GM23338 (cell line): ENCODE measurements at places on chromosomes 6 and 20. TPM values are rescaled to one million over a fixed set of nuclear protein-coding genes. Genes with fewer than 3 reads are reported as not detected.

GRCh38 chr6:67345946-67346345, 1289.1 kb upstream of the ADGRB3 start:
- no peaks in the 10 kb centered on the region for H3K4me1 ChIP-seq
- no peak overlapping the region for H3K4me3 ChIP-seq
- DNase-seq, result no peak
- H3K27me3 ChIP-seq, result no peaks in the 10 kb centered on the region
- H3K27ac ChIP-seq, result no peak overlapping the region

DNA sequence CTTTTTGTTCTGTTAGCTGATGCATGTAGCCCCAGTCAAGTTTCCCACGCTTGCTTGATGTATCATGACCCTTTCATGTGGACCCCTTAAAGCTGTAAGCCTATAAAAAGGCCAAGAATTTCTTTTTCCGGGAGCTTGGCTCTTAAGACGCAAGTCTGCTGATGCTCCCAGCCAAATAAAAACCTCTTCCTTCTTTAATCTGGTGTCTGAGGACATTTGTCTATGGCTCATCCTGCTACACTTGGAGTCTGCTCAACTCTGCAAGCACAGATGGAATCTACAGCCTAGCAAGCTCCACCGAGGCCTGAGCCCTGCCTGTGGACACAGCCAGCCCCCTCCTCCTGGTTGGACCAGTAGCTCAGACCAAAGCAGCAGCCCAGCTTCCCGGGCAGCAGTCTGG, 3.4 kb downstream of the CST2 start:
- no peaks in the 10 kb centered on the region for H3K36me3 ChIP-seq
- no peak overlapping the region for H3K27ac ChIP-seq
- H3K27me3 ChIP-seq, result no peaks in the 10 kb centered on the region
- H3K4me3 ChIP-seq, result no peak overlapping the region

The DUSP15 gene
- total RNA-seq, result 2.8 and 5.9 TPM in 2 replicates

The SLC22A16 gene
- total RNA-seq, result 0.42 TPM in 1 of 2 replicates, not detected in the other

The SLC13A3 gene
- total RNA-seq, result 8.6 and 9.3 TPM in 2 replicates

DNA sequence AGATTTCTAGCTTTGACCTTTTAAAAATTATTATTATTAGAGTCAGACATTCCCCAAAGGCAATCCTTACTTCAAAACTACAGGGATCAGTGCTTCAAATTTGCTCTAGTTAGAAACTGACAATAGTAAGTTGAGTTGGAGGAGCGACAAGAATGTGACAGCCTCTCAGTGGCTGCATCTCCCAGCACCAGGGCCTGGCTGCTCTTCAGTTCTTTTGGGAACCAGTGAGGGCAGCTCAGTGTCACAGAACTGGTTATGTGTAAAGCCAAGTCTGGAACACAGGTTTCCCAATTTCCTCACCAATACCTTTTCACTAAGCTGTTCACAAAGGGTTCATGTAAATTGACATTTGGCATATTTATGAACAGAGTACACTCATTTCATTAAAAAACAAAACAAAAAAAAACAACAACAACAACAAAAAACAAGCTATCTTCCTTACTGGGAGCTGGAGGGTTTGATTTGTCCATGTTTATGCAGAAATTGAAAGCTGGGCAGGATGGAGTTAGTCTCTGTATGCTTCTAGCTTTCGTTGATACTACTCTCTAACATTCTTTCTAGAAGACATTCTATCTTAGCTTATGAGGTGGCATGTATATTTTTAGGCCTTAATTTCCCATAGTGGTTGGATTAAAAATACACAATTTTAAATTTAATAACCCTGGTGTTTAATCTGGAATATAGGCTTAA, 95.0 kb downstream of the SAMD5 start:
- no peak for DNase-seq
- H3K4me1 ChIP-seq, result no peaks in the 10 kb centered on the region
- H3K27ac ChIP-seq, result no peak overlapping the region

DNA sequence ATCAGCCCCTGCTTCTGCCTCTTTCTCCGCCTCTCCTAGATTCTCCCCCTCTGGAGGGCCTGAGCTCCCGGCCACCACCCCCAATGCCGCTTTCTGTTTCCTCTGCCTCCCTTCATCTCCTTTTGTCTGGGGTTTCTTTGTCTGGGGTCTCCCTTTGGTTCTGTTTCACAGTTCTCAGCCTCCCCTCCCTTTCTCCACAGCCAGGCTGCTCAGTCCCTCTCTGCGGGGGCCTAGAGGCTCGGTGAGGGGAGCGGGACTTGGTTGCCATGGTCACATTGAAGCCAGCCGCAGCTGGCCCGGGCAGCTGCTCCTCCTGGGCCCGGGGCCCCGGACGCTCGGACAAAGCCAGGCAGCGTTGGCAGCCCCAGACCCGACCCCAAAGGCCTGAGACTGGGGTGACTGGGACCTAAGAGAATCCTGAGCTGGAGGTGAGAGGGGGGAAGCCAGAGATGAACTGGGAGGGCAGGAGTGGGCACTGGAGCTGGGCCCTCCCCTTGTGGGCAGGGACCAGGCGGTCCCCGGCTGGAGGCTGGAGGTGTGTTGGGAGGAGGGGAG, 3.5 kb upstream of the DDR1 start:
- peak overlapping the region; percentile 92 for H3K4me3 ChIP-seq
- H3K4me1 ChIP-seq, result peaks cover 49% of the 10 kb centered on the region
- peak overlapping the region; percentile 97 for H3K27ac ChIP-seq
- peak; percentile 93 for DNase-seq
- no peaks in the 10 kb centered on the region for H3K36me3 ChIP-seq

DNA sequence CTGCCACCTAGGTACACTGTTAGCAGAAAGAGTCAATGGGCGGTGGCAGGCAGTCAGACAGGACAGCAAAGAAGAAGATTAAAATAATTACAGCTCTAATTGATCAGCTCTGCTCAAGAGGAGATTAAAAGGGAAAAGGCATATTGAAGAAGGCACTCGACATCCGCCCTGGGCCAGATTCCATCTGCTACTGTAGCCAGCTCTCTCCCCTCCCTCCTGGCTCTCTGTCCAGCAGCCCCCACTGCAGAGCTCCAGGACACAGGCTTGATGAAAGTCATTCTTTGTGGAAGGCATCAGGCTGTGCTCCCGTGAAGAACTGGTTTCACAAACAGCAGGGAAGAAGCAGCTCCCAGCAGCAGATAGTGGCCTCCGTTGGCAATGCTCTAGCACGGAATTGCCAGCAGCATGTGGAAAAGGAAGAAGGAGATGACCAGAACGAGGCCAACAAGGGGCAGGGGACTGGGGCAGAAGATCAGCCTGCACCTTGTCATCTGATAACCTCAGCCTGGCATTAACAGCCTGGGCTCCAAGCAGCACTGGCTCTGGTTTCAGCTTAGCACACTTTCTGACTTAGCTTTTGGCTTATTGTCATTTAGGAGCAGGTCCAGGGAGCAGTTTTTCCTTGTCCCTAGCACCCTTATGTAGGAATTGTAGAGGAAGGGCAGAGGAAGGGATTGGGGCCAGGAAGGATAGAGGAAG, 465.9 kb downstream of the KIF16B start:
- DNase-seq, result no peak
- no peak overlapping the region for H3K27ac ChIP-seq
- no peaks in the 10 kb centered on the region for H3K27me3 ChIP-seq
- no peak overlapping the region for H3K4me3 ChIP-seq
- H3K4me1 ChIP-seq, result no peaks in the 10 kb centered on the region
- H3K36me3 ChIP-seq, result no peaks in the 10 kb centered on the region

DNA sequence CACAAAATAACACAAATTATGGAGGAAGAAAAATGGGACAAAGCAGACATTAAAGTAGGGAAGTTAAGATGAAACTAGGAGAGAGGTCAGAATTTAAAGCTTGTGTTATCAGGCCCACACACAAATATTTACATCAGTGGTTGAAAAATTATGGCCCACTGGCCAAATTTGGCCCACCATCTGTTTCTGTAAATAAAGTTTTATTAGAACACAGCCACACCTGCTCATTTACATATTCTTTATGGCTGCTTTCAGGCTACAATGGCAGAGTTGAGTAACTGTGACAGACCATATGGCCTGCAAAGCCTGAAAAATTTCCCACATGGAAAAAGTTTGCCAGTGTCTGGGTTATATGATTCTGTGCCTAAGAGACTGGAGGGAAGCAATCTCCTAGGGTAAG, 49.0 kb downstream of the SLC22A23 start:
- H3K36me3 ChIP-seq, result 0 out of 2 replicates have a peak, but pooled peaks cover 5% of the 10 kb centered on the region
- no peak overlapping the region for H3K27ac ChIP-seq
- H3K4me1 ChIP-seq, result peaks cover 47% of the 10 kb centered on the region
- no peaks in the 10 kb centered on the region for H3K27me3 ChIP-seq
- DNase-seq, result no peak

- no peaks in the 10 kb centered on the region for H3K36me3 ChIP-seq
- peaks cover 8% of the 10 kb centered on the region; the same call in 1 of the 2 replicates for H3K4me1 ChIP-seq
- no peak overlapping the region for H3K27ac ChIP-seq
- no peak for DNase-seq
Observed at GRCh38 chr20:47466704-47467459, 34.8 kb upstream of the NCOA3 start.

The PACSIN1 gene
- 6.2 and 8.7 TPM in 2 replicates for total RNA-seq

DNA sequence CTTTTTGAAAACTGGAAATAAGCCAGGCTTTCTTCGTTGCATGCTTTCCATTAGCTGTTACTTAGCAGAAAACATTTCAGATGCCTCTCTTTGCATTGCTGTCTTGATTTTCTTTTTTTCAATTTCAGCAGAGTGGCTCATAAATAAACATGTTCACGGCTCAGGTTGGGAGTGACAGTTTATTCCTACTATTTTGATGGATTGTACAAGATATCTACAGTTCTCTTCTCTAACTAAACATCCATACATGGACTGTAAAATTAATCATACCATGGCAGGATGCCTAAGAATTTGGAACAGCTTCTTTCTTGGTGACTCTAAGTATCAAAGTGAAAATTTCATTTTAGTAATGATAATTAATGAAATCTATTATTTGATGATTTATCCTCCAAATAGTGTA, 130.5 kb upstream of the EPHA7 start:
- H3K4me1 ChIP-seq, result no peaks in the 10 kb centered on the region
- H3K27ac ChIP-seq, result no peak overlapping the region
- H3K36me3 ChIP-seq, result no peaks in the 10 kb centered on the region
- DNase-seq, result no peak
- no peak overlapping the region for H3K4me3 ChIP-seq
- H3K27me3 ChIP-seq, result no peaks in the 10 kb centered on the region

- no peak overlapping the region for H3K4me3 ChIP-seq
- DNase-seq, result peak; percentile 94
- peaks cover 6% of the 10 kb centered on the region; the same call in 1 of the 2 replicates for H3K4me1 ChIP-seq
- H3K27me3 ChIP-seq, result no peaks in the 10 kb centered on the region
- no peaks in the 10 kb centered on the region for H3K36me3 ChIP-seq
Observed at GRCh38 chr20:23606652-23607049, 934 bp upstream of the CST9 start.

The MEI4 gene
- 0.16 and 0.63 TPM in 2 replicates for total RNA-seq

DNA sequence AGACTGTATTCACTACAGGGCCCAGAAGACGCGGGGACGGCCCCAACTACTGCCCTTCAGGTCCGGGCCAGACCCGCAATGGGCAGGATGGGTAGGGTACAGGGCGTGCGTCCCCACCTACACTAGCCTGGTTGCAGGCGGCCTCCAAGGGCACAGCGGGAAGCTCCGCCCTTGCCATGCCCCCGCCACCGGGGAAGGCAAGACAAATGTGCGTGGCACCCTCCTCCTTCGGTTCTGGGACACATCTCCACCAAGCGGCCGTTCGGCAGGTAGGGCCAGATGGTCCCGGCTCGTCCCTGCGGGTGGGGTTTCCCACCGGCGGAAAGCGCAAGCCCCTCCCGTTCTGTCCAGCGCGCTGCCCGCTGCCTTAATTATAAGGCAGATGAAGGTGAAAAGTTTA, 5.6 kb downstream of the NXT1 start:
- peaks cover 3% of the 10 kb centered on the region; the same call in 1 of the 2 replicates for H3K36me3 ChIP-seq
- H3K4me3 ChIP-seq, result peak overlapping the region; percentile 68
- H3K27ac ChIP-seq, result no peak overlapping the region
- peak; percentile 73 for DNase-seq
- H3K27me3 ChIP-seq, result no peaks in the 10 kb centered on the region
